ENCODE measurements at places on chromosomes 11 and 22. TPM values are rescaled to one million over a fixed set of nuclear protein-coding genes. Genes with fewer than 3 reads are reported as not detected.

Gene POU2AF3
- total RNA-seq = not detected

Gene SCGB1C1
- not detected for total RNA-seq

Gene PLA2G3
- not detected for total RNA-seq

Gene BARX2
- total RNA-seq = not detected

Gene RAPSN
- 0.55 TPM for total RNA-seq

Gene APOA4
- not detected for total RNA-seq

Gene FBLN1
- not detected for total RNA-seq

Gene XRRA1
- 18.8 TPM for total RNA-seq

Gene HEPACAM
- not detected for total RNA-seq

Gene C22orf15
- 1.5 TPM for total RNA-seq

Gene APOA5
- not detected for total RNA-seq

Gene RGL4
- total RNA-seq = 7.2 TPM

Gene SLC22A9
- not detected for total RNA-seq

Gene DERL3
- 1.9 TPM for total RNA-seq

Gene ISX
- not detected for total RNA-seq

Gene SCARF2
- 2.7 TPM for total RNA-seq

Gene SLC16A8
- not detected for total RNA-seq

Gene PAX6
- total RNA-seq = not detected

Gene H19
- not detected for total RNA-seq

Gene KCNK4
- total RNA-seq = not detected

Gene FXYD6
- total RNA-seq = not detected

Gene LRP4
- total RNA-seq = not detected

Gene PSMA1
- 105 TPM for total RNA-seq

Gene FGF3
- total RNA-seq = not detected

Gene PRG3
- not detected for total RNA-seq

Gene IGLL5
- not detected for total RNA-seq

Gene TMEM191B
- 3.8 TPM for total RNA-seq

Gene TRPC6
- not detected for total RNA-seq

Gene WEE1
- 11.7 TPM for total RNA-seq

Gene LPXN
- total RNA-seq = 138 TPM

Gene DMC1
- total RNA-seq = 1.1 TPM

Gene OR5D16
- not detected for total RNA-seq

Gene PHLDA2
- total RNA-seq = 1.1 TPM

Gene MRGPRX3
- not detected for total RNA-seq

Gene FOLR2
- not detected for total RNA-seq

Gene LIF
- total RNA-seq = 0.26 TPM

Gene RAB38
- total RNA-seq = 0.30 TPM

Gene STK33
- total RNA-seq = not detected

Gene OR51E2
- total RNA-seq = not detected
